ENCODE measurements at places on chromosomes 5 and 9.

DNA sequence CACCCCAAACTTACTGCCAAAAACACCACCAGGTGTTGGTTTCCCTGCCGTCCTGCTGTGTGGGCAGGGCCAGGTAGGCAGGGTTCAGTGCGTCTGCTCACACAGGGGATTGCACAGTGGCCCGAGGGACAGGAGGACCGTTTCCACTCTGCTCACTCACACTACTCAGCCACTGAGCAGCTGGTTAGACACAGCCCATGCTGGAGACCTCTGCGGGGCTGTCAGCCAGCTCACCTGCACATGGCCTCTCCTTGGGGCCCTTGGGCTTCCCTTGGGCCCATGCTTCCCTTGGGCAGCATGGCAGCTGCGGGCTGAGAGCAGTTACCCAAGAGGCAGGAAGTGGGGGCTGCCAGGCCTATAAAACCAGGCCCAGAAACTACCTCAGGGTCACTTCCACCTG is 79.0 kb downstream of the SYK start:
- no peak for DNase-seq

DNA sequence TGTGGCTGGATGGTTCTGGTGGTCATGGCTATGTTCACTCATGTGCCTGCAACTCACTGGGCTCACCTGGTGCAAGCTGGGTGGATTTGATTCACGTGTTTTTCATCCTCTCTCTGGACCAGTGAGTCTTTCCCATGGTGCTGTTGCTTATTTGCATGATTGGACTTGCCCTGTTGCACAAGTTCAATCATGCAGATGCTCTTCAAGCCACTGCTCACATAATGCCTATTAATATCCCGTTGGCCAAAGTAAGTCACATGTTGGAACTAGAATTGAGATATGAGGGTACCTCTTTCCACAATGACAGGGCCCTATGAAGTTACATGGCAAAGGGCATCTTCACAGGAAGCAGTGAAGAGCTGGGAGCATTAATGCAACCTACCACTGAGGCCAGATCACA is 26.5 kb upstream of the MROH2B start:
- no peak for DNase-seq

- DNase-seq, result no peak
Observed at GRCh38 chr5:24320643-24321042, 324.1 kb downstream of the CDH10 start.

GRCh38 chr5:74316064-74316603 is 324.4 kb downstream of the ENC1 start:
- DNase-seq, result no peak

DNA sequence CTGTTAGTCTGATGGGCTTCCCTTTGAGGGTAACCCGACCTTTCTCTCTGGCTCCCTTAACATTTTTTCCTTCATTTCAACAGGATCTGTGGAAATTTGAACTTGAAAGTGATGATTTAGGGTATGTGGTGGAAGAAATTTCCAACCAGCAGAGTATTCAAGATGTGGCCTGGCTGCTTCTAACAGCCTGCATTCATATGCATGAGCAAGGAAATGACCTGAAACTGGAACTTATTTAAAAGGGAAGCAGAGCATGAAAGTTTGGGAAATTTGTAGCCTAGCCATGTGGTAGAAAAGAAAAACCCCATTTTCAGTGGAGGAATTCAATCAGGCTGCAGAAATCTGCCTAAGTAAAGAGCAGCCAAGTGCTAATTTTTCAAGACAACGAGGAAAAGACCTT is 41.7 kb downstream of the UNC13B start:
- no peak for DNase-seq

DNA sequence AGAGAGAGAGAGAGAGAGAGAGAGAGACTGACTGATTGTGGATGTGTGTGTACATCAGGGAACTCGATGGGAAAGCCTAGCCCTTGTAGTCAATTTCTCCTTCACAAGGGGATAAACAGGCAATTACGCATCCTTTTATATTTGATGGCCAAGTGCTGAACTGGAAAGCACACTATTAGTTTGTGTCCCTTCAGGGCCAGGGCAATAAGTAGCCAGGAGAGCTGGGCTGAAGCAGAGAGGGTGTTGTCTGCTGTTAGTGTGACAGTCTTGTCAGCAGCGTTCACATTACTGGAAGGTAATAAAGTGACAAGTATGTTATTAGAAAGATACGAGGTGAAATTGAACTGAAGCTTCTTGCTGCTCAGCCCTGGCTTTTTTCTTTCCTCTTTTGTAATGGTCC is 457.7 kb downstream of the BNC2 start:
- no peak for DNase-seq

DNA sequence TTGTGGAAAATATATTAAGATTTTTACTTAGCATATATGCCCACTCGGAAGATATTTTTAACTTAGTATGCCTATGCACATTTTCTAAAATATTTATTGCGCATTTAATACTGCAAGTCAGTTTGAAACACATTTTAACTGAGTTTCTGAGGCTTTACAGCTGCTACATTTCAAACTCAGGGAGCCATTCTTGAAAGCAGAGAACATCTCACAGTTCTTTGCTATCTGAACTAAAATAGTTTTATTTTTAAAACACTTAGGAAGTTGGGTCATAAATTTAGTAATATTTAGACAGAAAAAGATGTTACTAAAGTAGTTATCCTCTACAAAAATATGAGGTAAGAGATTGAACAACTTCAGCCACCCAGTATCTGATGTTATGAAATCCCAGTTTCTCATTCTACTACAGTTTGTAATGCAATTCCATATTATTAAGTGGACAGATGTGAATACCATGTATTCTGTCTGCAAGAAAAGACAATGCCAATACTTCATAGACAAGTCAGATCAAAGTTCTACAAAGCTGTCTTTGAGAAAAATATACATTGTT is 409.9 kb upstream of the EDIL3 start:
- DNase-seq, result no peak

- DNase-seq, result no peak
Observed at GRCh38 chr5:151121095-151121494, 36.5 kb downstream of the ANXA6 start.

GRCh38 chr9:88993327-88993726 is 2.1 kb downstream of the S1PR3 start:
- DNase-seq, result no peak

- no peak for DNase-seq
Observed at GRCh38 chr5:73674669-73675004, 48.6 kb downstream of the ARHGEF28 start.

DNA sequence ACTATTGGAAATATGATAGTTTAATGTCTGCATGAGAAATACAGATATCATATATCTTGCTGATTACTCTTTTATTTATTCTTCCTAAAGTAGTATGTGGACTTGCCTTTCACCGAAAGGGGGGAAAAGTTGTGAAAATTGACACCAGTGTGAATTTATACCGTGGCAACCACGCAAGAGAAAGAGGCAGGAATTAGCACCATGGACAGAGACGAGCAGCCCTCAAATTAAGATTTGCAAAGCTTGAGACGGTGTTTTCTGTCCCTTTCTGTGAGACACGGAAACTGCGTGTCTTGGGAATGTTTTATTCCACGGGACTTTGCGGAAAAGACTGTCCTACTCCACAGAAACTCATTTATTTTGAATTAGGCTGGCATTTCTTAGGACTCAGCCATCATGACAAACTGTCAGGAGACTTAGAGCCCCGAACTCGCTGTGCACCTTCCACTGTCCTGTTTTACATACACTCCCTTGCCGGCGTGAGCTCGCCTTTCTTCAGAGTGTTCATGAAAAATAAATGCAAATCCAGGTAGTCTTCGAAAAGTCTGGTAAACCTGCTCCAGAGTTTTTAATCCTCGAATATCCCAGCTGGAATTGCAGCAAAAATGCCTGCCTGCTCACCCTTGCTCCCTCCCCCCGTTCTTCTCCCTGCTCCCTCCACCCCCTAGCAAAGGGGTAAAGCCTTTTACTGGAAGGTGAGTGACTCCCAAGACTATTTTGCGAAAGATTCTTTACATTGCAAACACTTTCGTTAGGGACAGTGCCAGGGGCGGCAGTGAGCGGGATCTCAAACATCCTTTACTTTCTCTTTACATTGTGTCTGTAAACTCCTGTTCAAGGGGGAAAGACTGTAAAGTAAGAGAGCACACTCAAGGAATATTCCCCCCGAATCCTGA is 3.8 kb upstream of the ELAVL2 start:
- DNase-seq, result no peak

DNA sequence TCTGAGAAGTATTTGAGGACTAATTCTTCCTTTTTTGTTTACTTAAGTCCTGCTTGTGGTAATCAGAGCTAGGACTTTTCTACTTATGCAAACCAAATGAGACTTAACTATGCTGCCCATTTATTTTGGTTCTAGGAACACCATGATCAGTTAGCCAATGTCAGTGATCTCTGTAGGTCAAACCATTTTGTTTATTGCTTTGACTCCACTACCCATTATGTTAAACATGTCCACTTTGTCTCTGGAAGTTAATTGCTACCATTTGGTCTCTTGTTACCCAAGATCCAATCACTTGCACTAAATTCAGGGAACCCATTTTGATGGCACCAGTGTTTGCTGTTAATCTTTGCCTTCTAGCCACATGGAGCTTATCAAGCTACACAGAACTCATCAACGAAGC is 161.9 kb downstream of the CCDC171 start:
- no peak for DNase-seq

DNA sequence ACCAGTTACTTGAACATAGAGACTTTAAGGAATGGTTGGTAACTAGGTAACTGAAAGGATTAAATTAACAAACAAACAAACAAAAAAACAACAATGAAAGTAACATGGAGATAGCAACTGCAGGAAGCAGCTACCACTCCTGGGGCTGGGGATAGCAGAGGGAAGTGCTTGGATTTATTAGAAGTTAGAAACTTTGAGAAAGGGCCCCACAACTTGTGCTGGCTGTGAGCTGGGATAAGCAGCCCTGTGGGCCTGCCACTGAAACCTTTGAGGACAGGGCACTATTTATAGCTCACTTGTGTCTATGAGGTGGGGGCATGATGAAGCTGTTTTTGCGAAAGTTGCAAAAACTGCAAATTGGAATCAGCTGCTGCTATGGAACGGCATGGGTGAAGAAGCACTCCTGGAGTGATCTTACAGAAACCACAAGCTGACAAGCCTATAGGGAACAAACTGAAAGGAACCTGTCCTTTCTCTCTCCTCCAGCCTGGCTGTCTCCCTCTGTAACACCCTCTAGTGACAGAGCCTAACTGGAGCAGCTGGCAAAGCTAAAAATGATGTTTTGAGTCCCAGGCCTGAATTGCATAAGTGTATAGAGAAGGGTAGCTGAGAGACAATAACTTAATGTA is 91.4 kb upstream of the RANBP6 start:
- DNase-seq, result no peak

DNA sequence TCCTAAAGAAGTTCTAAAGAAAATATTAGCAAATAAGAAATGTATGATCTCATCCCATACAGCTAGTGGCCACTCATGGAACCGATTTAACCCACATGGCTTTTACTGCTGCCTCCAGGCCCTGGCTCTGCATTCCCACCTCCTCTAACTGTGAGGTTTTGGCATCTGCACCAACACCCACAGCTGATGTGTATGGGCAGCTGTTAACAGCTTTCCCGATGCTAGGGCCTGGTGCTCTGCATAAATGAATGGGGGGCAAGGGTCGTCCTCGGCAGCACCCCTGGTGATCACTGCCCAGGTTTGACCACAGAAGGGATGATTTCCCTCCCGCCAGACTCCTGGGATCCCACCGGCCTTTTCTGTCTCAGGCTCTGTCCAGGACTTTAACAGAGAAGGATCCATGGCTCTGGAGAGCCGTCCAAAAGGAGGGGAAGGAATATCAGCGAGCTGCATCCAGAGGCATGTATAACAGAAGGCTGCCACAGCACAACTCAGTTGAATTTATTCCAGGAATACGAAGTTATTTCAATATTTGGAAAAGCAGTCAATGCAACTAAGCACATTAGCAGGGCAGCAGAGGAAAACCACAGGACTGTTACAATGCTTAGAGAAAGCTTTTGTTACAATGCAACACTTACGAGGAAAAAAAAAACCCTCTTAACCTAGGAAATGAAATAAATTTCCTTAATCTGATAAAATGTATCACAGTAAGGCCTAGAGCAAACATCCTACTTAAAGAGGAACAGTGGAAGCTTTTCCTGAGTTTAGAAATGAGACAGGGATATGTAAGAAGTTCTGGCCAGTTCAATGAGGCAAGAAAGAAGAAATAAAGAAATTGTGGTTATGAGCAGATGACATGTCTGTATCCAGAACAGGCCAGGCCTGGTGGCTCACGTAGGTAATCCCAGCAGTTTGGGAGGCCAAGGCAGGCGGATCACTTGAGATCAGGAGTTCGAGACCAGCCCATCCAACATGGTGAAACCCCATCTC is 63.1 kb downstream of the NACC2 start:
- no peak for DNase-seq

- DNase-seq, result no peak
Observed at GRCh38 chr5:102681403-102681983, 73.6 kb upstream of the PAM start.

DNA sequence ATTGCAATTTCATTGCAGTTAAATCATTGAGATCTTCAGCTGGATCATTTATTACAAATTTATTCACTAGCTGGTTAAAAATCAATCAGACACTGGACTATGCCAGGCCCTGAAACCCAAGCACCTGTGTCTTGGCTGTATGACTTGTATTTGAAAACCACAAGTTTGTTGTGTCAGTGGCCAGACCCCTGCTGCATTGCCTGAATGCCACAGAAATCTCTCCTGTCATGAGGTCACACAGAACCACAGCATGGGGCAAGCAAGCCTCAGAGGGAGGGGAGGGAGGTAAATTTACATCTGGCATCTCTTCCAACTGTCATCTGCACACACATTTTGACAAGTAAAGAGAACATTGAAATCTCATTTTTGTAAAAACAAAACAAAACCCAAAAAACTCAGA is 90.0 kb downstream of the ARRDC3 start:
- DNase-seq, result no peak

GRCh38 chr5:172385010-172385563 is 69.2 kb downstream of the SH3PXD2B start:
- DNase-seq, result no peak

GRCh38 chr9:114775981-114776380 is 29.9 kb downstream of the TNFSF15 start:
- no peak for DNase-seq

DNA sequence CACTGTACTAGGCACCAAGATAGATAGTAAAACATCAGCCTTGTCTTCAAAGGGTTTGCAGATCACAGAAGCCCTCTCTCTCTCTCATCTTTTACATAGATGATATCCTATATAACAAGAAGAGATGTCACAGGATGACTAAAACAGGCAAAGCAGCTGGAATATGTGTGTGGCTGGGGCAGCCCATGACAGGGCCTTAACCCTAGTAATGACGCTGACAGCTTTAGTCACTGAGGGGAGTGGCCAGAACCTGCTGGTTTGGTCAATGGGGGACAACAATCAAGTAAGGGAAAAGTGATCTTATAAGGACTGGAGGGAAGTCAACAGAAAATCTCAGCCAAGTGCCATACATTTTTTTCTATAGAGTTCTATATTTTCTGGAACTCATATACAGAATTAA is 41.9 kb upstream of the RIC1 start:
- no peak for DNase-seq

DNA sequence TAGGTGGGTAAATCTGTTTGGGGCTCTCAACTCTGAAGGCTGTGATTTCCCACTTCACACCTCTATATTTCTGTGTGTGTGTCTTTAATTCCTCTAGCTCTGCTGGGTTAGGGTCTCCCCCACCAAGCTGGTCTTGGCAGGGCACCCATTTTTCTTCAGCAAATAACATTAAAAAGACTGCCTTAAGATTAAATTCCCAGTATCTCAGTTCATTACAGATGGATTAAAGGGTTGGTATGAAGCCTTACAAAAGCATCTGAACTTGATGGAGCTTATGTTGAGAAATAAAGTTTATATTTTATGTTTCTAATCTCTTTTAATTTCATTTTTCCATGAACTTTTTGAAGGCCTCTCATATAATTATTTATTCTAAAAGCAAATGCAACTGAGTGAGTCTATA is 11.7 kb downstream of the PCAT7 start:
- DNase-seq, result no peak

Data from NCI-H2081 treated with DMSO at 0.1 percent for 48 hours (cell line).